NCI-H1417 treated with DMSO at 0.1 percent for 48 hours (cell line): ENCODE measurements at places on chromosomes 3 and 15.

GRCh38 chr15:83657549-83657948 lies 3.6 kb downstream of the ADAMTSL3 start:
- DNase-seq, result no peak

DNA sequence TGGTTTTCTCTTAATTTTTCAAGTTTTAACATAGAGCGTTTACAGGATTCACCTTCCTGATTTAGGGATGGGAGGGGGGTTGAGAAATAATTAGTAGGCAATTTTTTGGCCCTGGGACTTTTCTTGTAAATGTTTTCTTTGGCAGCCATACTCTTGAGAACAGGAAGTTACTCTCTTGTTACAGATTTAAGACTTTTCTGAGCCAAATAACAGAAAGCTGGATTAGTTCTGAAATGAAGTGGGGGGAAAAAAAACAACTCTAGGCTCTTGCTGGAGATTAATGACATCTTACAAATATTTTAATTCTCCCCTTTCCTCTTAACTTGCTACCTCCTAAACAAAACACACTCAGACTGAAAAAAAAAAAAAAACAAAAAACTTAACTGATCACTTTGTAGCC lies 13.8 kb upstream of the POLR2M start:
- no peak for DNase-seq

DNA sequence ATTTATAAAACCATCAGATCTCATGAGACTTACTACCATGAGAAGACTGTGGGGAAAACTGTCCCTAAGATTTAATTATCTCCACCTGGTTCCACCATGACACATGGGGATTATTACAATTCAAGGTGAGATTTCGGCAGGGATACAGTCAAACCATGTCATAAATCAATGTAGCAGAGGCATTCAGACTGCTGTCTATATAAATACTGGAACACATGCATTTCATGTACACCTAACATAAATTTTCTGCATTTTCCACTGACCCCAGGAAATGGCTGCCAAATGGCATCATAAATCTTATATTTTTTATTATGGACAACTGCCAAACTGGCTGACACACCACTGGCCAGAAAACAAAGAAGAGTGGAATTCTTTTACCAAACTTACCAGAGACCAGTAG lies 755.1 kb upstream of the EPHA6 start:
- no peak for DNase-seq

- no peak for DNase-seq
Measured at GRCh38 chr3:37945156-37945806, 45.3 kb upstream of the VILL start.

- DNase-seq, result no peak
Measured at GRCh38 chr3:152323834-152324233, 55.1 kb downstream of the MBNL1 start.
